Activated naive CD4-positive, alpha-beta T cell treated with anti-CD3 and anti-CD28 coated beads, Interleukin-2, amount 50 U/mL, for 16 hours (primary cell): ENCODE measurements at places on chromosomes 1 and 21.

DNA sequence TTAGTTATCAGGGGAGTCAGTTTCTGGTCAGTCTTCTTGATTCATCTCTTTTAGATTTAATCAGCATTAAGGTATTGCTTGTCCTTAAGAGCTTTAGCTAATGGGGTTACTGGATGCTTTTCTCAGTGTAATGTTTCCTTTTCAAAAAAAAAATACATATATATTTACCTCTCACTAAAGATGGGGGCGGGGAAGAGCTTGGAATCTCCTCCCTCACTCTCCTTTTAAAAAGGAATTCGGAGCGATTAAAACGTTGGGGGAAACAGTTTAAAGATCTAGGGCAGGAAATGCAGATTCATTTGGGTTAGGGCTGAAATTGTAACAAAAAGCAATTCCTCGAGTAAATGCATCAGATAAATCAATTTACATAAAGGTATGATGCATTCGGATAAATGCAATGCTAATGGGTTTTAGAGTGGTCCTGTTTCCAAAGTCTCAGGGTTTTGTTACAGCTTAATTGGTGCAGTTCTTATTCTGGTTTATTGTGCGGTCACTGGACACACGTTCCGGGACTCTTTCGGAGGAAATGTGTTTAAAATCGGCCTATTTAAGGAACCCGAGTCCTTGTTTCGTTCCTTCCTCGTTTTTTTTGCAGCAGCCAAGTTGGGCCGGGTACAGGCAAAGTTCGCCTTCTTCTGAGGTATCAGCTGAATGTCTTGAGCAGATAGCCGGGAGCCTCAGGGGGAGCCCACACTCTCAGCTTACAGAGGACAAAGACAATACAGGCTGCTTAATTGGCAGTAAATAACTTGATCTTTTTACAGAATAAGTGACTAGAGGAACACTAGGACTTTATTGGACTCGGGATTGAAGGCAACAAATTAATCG lies 1.6 kb downstream of the LMO4 start:
- no peak for DNase-seq

DNA sequence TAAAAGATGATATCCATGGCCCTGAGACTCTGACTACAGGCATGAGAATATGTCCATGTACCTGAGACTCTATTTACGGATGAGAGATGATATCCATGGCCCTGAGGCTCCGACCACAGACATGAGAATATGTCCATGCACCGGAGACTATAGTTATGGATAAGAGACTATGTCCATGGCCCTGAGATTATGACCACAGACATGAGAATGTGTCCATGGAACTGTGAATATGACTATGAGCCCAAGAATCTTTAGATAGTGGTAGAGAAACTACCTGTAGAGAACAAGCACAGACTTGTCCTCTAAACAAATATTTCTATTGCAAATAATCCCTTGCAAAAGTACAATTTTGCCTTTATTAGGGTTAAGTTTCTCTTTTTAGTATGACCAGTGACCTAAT lies 263.2 kb downstream of the PCP4 start:
- no peak for DNase-seq

DNA sequence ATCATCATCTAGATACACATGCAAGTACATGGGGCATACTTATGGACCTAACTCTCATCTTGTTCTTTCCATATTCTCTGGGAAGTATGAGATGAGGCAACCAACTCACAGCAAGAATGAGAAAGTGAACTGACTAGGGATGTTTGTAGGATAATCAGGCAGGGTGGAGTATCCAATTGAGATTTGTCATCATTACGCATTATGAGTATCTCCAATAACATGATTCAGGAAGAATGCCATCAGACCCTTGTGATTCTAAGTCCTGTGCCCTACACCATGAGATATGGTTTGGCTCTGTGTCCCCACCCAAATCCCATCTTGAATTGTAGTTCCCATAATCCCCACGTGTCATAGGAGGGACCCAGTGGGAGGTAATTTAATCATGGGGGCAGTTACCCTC lies 154.0 kb downstream of the SLC30A10 start:
- DNase-seq, result no peak

GRCh38 chr1:31238986-31239613 lies 587 bp downstream of the NKAIN1 start:
- DNase-seq, result no peak

DNA sequence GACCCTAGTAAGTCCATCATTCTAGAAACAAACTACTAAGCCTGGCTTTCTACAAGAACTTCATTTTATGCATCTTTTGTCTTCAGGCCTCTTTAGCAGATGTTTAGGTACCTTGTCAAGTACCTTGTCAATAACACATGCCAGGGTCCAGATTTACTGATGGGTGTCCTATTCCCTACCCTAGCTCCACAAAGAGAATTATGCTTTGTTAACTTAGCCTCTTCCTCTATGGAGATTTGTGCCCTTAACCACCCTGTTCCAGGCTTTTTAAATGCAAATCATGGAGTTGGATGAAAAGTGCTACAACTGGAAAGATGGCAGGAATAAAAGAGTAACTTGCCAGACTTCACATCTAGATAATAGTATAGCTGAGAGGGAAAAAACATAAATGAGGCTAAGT lies 42.7 kb downstream of the SPATA46 start:
- DNase-seq, result no peak

DNA sequence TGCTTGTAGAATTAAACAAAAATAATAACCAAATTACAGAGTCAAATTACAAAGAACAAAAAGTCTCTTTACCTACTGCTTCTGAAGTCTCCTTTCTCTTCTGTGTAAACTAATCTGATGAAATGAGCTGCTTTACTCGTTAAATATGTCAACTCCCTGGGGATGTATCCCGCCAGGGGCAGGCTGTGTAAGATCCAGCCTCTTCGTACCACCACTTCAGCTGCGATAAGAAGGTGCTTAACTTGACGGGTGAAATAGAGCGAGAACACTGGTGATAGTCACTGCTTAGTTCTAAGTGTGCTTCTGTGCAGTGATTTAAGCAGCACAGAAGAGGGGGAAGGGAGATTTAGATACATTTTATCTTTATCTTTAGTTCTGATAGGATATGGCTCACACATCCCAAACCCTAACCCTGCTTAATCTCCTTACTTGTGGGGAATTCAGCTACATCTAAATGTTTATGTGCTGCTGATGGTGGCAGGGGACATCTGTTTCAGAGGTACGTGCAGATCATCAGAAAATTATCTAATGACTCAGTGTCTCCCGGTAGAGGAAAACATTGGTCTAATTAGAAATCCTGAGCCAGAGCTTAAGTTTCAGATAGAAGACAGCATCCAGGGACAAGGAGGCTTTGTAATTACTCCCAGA lies 46.0 kb downstream of the RHOU start:
- DNase-seq, result no peak

- no peak for DNase-seq
These were observed 76.4 kb upstream of the DSCAM start for GRCh38 chr21:40923407-40923806.

DNA sequence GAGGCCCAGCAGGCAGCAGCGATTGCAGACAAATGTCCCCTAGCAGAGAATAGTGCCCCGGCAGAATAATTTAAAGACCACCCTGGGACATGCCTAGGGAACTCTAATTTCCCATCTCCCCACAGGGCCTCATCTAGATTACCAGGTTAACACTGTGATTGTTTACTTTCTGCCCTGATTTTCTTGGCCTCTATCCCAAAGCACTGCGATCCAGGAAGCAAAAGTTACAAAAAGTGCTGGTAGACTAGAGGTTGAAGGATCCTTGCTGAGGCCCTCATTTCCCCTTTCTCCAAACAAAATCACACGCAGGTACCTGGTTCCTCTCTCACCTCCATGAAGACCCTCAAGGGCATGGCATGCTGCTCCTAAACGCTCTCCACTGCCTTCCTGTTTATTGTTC lies 229.7 kb downstream of the C1orf94 start:
- DNase-seq, result no peak

GRCh38 chr1:212007886-212008285 lies 27.5 kb downstream of the INTS7 start:
- DNase-seq, result no peak

DNA sequence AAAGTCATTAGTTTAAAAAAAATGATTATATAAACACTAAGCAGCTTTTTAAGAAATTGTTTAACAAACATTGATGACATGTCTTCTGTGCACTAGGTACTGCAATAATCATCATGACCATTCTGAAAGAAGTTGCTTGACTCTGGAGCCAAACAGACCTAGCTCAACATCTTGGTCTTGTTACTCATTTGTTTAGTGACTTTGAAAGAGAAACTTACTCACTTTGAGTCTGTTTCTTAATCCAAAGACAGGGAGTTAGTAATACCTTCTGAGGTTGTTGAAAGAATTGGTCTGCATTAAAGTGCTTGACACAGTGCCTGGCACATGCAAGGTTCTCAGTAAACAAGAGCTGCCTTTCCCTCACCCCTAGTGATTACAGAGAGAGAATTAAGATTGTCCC lies 84.4 kb downstream of the SGIP1 start:
- no peak for DNase-seq

- no peak for DNase-seq
These were observed 22.0 kb downstream of the DONSON start for GRCh38 chr21:33566514-33566913.

GRCh38 chr1:154736841-154737240 lies 128.9 kb upstream of the ADAR start:
- peak; percentile 63 for DNase-seq

DNA sequence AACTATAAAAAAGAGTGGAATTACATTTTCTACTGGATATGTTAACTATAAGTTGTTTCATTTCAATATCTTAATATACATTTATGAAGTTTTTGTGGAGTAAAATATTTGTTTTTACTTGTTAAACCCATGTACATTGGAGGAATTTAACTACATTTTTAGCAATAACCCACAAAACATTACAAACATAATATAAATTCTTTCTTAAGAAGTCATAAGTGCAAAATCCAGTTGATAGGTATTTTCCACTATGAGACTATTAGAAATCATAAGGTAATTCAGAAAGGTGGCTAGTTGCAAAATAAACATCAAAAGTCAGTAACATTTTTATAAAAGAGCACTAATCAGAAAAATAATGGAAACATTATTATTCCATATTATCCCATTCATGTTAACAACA lies 73.9 kb upstream of the RRP15 start:
- DNase-seq, result no peak

DNA sequence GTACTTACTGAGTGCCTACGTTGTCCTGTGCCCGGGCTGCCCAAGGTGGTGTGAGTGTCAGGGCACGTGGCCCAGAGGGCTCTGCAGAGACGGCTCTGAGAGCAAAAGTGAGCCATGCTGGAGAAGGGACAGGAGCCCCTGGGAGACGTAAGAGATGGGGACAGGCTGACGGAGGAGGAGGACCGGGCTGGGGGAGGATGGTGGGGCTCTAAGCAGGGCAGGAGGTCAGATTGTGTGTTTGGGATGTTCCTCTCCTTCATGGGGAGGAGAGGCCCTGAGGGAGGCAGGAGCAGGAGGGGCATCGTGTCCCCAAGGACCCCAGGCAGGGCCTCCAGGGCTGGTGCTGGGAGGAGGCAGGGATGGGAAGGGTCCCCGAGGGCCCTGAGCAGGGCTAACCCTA lies 158.9 kb downstream of the PCBP3 start:
- DNase-seq, result no peak

GRCh38 chr1:76901158-76901767 lies 34.0 kb downstream of the ST6GALNAC5 start:
- DNase-seq, result peak; percentile 15

DNA sequence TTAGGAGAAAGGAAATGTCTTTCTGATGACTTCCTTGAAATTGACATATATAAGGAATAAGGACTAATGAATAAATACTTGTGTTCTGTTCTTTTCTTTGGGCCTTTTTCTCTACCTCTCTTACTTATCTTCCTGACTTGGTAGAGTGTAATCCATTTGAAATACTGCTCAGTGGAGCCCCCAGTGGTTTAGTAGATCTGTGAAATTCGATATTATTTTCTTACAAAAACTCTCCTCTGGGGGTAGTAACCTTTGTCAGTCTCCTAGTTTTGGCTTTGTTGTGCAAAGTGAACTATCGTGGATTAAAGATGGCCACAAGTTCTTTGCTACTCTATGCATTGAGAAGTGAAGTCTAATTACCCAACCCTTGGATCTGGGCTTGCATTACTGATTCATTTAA lies 48.8 kb downstream of the DUSP10 start:
- DNase-seq, result no peak

GRCh38 chr1:10897981-10898728 lies 101.7 kb upstream of the CASZ1 start:
- DNase-seq, result no peak

DNA sequence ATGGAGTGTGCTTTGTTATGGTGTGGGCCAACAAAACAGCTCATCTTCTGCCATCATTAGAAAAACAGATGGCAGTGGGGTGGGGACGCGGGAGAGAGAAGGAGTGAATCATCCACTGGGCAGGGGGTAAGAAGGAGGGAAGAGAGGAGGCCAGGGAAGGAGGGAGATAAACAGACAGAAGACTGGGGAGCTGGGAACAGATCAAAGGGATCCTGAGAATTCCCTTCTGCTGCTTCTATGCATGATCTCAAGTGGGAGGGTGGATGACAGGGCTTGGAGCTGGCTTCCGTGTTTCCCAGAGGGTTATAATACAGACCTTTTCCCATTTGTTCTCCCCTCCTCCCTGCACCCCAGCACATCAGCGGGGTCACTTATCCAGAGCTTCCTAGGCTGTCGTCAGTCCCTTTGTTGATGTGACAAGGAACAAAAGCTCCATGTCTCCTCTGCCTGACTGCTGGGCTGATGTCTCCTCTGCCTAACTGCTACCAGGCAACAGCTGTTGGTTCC lies 338.6 kb downstream of the PAPPA2 start:
- DNase-seq, result no peak

DNA sequence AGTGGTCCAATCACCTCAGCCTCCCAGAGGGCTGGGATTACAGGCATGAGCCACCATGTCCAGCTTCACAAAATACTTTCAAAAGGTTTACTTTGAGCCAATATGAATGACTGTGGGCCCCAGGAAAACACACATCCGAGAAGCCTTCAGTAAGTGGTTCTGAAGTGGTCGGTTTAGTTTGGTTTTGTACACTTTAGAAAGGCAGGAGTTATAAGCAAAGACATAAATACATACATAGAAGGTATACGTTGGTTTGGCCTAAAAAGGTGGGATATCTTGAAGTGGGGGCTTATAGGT lies 3.2 kb upstream of the MIB2 start:
- no peak for DNase-seq

- no peak for DNase-seq
These were observed 4.3 kb downstream of the TP73 start for GRCh38 chr1:3656450-3657095.

DNA sequence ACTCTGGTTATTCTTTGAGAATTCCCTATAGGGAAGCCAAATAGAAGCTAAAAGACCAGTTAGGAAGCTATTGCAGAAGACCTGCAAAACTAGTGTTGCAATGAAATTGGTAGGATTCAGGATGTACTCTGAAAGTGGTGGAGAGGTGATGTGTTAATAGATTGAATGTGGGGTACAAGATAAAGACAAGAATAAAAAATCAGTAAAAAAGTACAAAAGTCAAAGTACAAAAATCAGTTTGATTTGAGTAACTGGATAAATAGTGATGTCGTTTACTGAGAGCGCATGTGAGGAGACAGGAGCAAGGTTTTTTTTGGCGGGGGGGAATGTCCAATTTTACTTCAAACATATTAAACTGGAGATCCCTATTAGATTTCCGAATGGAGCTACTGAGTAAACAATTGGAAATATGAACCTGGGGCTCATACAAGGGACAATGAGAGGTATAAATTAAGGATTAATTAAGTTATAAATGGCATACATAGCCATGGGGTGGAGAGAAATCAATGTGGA lies 2.5 kb upstream of the DCAF8 start:
- DNase-seq, result no peak
